Stimulated activated CD8-positive, alpha-beta memory T cell treated with anti-CD3 and anti-CD28 coated beads, Interleukin-15, amount 100 ng/mL, for 1 hour (primary cell): ENCODE measurements at places on chromosomes 16 and 17.

DNA sequence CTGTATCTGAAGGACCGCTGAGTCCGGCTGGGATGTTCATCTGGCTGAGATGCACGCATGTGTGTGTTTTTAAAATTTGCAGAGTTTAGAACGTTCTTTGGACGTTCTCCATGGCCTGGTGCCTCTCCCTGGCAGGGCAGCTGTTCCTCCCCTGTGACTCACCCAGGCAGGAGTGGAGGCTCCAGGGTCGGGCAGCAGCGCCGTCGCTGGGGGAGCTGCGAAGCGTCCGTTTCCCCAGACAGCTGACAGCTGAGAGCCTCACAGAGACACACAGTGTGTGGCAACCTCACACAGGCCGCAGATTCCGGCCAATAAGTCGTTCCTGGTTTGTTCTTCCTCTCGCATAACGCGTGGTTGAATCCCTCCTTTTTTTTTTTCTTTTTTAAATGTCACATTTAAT is 80.6 kb downstream of the OR1D5 start:
- DNase-seq = no peak

- DNase-seq = no peak
These were observed 229.3 kb downstream of the C16orf78 start for GRCh38 chr16:49602976-49603310.

GRCh38 chr17:69853541-69854224 is 221.3 kb upstream of the KCNJ16 start:
- DNase-seq = no peak

- no peak for DNase-seq
These were observed 13.7 kb upstream of the OSGIN1 start for GRCh38 chr16:83939266-83939855.

DNA sequence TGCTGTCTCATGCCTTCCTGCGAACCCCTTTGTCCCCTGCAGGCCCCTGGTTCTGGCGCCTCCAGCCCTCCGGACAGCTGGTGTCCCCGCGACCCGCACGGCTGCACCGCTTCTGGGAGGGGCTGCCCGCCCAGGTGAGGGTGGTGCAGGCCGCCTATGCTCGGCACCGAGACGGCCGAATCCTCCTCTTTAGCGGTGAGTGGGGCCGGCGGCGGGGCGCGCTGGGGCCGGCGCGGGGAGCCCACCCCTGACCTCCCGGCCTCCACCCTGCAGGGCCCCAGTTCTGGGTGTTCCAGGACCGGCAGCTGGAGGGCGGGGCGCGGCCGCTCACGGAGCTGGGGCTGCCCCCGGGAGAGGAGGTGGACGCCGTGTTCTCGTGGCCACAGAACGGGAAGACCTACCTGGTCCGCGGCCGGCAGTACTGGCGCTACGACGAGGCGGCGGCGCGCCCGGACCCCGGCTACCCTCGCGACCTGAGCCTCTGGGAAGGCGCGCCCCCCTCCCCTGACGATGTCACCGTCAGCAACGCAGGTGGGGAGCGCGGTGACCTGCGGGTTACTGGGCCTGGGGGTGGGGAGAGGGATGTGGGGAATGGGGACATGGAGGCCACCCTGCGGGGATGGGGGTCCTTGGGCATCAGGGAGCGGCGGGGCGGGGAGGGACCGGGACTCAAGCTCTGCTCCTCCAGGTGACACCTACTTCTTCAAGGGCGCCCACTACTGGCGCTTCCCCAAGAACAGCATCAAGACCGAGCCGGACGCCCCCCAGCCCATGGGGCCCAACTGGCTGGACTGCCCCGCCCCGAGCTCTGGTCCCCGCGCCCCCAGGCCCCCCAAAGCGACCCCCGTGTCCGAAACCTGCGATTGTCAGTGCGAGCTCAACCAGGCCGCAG is 7.1 kb upstream of the IL32 start:
- DNase-seq = no peak

GRCh38 chr17:8153957-8154607 is 1.9 kb upstream of the PER1 start:
- peak; percentile 88 for DNase-seq

DNA sequence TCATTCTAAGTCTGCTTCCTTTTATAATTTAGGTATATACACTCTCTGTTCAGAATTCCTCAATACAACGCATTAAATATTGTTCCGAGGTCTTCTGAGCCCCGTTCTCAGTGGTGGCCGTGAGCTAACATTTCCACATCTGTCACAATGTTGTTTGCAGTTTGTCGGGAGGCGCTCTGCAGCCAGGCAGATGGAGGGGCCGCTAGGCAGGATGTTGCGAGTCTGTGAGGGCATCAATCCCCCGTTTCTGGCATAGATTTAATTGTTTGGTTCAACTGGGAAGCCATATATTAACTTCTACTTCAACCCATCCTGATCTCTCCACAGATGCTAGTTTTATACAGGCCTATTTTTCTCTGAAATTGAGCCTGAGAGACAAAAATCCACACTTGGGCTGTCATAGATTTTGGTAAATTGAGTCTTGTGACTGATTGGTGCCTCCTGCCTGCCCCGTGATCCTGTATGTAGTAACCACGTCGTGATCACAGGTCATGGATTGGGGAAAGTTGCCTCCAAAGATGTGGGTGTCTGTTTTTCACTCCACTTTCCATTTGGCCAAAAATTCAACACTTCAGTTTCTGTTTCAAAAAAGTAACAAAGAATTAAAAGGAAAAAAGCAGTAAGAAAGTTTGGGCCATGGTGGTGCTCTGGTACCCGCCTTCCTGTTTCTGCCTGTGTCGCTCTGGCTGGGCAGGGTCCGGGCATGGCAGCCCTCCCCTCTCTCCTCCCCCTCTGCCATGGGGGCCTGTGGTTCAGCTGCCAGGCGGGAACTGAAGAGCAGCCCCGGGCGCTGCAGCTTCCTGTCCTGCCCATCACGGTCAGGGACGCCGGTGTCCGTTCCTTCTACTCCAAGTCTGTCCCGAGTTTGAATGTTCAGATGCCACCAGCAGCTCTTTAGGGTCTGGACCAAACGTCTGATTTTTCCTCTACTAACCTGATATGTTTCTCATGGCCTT is 41.5 kb downstream of the RPTOR start:
- DNase-seq = no peak

- DNase-seq = no peak
These were observed 295.5 kb downstream of the CDH11 start for GRCh38 chr16:64826374-64826773.

GRCh38 chr16:2299915-2300192 is 31.9 kb upstream of the RNPS1 start:
- no peak for DNase-seq

DNA sequence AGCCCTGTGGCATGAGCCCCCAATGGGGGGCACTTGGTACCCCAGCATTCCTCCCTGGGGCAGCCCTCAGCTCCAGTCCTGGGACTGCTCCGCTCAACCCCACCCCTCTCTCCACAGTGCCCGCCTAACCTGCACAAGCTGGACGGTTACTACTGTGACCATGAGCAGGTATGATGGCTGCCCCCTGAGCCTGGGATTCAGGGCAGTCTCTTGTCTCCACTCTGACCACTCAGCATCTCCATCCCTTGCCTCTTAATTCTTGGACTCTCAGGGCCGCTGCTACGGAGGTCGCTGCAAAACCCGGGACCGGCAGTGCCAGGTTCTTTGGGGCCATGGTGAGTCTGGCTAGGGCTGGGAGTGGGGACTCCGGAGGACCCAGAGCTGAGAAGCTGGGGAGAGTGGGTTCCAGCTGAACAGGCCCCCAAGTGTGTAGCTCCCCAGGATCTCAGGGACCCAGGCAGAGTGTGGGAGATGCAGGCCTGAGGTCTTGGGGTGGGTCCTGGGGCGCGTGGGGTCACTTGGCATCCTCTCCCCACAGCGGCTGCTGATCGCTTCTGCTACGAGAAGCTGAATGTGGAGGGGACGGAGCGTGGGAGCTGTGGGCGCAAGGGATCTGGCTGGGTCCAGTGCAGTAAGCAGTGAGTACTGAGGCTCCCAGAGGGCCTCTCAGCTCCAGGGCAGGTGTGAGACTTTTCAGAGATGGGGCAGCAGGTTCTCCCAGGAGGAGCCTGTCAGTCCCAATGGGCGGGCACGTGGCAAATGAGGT is 18.0 kb downstream of the ADAM11 start:
- no peak for DNase-seq

- no peak for DNase-seq
These were observed 243.3 kb downstream of the MSI2 start for GRCh38 chr17:57499648-57500049.

DNA sequence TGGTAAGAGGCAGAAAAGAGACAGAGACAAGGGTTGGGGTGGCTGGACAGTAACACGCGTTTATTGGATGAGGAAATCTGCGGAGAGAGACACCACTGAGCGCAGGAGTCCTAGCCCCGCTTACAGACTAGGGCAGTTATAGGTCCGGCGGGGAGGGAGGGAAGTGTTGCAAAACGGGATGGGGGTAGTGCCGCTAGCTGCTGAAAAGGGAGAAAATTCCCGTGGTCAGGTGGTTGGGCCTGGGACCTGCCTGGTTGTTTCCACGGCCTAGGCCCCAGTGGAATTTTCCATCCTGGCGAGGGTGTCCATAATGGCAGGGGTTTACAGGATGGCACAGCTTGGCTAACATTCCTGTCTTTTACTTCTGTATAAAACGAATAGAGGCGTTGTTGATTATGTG is 5.5 kb upstream of the CPHXL2 start:
- no peak for DNase-seq

DNA sequence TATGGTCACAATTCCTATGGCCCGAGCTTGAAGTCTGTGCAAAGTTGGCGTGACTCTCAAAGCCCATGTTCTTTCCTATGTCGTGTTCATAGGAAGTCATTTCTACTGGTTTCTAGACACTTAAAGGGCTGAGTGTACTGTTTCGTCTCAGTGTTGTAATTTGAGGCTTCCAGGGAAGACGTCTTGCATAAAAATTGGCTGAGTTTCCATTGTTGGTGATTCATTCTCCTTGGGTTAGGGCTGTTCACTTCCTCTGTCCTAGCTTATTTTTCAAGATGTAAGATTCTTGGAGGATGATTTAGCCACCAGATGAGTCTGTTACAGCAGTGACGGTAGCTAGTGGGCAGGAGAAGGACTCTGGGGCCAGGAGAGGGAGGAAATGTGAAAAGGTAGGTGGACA is 43.1 kb downstream of the PIK3R5 start:
- DNase-seq = no peak

DNA sequence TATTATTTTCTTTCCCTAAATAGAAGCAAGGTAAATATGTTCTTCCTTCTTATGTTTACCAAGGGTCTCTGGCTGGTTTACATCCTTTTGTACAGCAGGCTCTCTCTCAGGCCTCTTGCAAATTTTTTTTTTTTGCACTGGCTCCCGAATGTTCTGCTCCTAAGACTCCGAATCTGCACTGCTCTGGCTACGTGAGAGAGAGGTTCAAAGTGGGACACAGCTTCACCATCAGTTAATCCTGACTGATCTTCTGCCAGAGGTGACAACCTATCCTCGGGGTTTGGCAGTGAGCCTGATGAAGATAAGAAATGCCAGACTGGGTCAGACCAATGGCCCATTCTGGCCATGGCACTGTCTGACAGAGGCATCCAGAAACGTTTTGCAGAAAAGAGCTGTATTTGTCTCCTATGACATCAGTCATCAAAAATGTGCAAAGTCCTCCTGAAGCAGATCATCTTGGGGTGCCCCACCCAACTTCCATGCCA is 136.9 kb downstream of the GRIN2A start:
- no peak for DNase-seq

GRCh38 chr16:35794896-35795295 is 2335.5 kb downstream of the TP53TG3F start:
- no peak for DNase-seq

GRCh38 chr16:51290442-51291285 is 139.6 kb upstream of the SALL1 start:
- DNase-seq = no peak

GRCh38 chr17:75685499-75685898 is 18.4 kb downstream of the SAP30BP start:
- DNase-seq = no peak

- no peak for DNase-seq
These were observed 148.4 kb downstream of the TOX3 start for GRCh38 chr16:52398491-52398960.

DNA sequence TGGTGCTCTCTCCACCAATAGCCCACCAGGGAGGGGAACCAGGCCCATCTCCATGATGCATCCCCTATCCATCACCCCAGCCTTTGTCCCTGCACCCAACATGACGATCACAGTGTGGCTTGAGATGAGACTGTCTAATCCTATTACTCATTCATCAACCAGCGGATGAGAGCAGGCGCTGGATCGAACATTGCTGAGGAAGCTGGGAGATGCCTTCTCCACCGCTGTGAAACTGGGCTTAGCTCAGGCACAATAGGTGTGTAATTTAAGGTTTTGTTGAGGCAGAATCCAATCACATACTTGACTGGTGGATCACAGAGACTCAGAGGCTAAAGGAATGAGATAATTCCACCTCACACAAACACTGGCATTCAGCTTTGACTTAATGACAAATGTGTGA is 64.6 kb upstream of the IRX3 start:
- no peak for DNase-seq

DNA sequence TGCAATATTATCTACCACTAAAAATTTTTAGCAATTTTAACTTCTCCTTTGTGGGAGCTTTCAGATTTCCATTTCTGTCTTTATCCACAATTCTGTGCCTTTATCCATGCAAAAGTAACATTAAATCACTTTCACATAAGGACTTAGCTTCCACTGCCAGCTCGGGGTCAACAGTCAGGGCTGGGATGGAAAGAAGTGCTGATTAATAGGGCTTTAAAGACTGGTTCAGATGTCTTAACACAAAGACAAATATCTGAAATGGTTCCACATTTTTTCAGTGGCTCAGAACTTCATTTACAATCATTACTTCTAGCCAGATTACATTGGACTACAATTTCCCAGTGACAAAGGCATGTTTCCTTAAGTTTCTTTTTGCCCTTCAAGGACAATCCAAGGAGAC is 191.8 kb upstream of the CPHXL start:
- DNase-seq = no peak

GRCh38 chr16:73369851-73370250 is 321.9 kb upstream of the ZFHX3 start:
- no peak for DNase-seq

DNA sequence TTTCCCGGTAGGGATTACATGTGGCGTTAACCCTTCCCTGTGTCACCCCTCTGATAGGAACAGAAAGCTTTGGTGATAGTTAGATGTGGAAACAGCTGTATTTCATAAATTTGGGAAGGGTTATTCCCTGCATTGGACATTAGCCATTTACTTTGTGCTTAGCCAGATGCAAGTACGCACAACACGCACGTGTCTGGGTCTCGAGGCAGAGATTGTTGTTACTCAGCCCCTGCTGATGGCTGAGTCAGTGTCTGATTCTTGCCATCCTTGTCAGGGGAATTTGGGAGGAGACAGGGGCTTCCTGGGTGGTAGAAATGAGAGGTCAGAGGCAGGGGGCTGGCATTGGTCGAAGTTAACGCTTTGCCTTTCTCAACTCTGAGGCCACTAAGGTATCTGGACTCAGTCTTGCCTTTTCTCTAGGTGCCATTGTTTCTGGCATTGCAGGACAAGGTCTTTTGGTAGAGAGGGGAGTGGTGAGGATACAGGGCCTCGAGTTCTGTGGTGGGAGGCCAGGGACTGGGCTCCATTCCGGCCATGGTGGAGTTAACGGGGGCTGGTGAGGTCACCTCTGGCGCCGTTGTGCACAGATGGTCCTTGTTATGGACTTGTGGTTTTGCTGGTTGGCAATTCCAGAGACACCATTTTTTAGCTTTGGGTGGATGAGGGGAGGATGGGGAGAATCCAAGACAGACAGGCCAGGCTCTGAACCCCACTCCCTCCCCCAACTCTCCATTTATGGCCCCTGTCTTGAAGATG is 8.2 kb downstream of the MMP2 start:
- DNase-seq = no peak
